NCI-H1417 treated with DMSO at 0.1 percent for 48 hours (cell line): ENCODE measurements at places on chromosomes 11 and 22.

DNA sequence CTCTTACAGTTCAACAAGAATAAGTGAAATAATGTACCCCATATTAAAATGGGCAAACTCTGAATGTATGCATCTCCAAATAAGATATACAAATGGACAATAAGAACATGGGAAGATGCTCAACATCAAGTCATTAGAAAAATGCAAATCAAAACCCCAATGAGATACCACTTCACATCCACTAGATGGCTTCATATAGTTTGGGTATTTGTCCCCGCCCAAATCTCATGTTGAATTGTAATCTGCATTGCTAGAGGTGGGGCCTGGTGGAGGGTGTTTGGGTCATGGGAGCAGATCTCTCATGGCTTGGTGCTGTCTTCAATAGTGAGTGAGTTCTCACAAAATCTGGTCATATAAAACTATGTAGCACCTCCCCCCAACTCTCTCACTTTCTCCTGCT is 5.7 kb downstream of the MPZL2 start:
- DNase-seq = no peak

DNA sequence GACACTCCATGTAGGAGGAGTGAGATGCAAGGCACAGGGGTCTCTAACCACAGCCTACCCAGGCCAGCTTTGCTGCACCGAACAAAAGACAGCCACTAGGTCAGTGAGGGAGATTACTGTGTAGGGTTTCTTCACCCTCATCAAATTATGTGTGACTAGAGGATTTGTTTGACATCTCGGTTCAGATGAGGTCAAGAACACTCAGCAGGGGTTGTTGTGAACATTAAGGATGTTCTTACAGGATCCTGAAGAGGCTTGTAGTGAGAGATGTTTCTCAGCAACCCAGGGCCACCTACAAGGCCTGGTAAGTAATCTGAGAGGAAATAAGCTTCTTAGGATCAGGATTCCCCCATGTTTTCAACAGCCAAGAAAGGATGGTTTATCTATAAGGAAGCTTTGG is 202.1 kb downstream of the NXPE2 start:
- DNase-seq = no peak

DNA sequence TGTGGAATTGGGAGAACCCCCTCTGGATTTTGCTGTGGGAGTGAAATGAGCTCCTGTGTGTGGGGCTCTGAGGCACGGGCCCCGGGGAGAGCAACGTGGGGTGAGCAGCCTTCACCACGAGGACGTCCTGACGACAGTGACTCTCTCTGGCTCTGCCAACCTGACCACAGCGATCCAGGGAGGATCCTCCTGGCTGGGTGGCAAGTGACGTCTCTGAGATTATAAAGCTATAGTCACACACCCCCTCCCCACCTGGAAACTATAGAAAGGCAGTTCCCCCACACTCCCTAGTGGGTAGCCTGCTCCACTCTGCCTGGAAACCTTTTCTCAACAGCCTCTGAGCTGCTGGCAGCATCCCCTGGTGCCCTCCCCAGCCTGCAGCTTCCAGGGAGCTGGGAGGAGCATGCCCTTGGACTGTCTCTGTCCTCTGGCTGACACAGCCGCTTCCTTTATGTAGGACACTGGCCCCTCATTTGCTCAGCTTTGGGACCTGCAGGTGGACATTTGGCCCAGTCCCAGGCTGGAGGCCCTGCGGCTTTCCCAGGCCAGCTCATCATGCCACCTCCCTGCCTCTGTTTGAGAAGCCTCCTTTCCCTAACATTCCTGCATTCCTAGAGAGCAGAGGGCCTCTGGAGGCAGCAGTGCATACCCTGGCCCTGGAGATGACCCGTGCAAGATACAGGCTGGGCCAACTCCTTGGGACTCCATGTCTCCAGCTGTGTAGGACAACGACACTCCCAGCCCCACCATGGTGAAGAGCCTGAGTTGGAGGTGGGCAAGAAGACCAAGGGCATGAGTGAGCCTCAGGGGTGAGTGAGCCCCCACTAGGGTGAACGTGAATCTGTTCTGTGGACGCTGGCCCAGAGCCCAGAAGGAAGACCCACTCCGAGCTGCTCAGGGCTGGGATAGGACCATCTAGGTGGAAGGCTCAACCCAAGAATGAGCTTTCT is 314.0 kb downstream of the NTM start:
- no peak for DNase-seq

DNA sequence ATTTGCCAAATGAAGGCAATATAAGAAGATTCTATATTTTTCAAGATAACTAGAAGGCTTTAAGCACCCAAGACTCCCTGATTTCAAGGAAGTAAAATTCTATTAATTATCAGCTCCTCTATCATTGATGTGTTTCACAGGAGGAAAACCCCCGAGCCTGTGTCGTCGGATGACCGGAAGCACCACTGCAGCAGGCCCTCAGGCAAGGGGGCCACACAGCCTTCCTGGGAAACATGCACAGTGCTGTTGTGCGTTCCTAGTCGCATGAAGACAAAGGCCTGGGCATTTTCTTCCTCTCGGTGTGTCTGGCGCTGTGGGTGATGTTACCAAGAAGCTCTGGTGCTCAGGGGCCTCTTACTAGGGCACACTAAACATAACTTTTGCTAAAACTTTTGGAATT is 16.4 kb downstream of the CLTCL1 start:
- DNase-seq = no peak

GRCh38 chr11:90288212-90288821 is 65.5 kb upstream of the CHORDC1 start:
- DNase-seq = peak; percentile 44

DNA sequence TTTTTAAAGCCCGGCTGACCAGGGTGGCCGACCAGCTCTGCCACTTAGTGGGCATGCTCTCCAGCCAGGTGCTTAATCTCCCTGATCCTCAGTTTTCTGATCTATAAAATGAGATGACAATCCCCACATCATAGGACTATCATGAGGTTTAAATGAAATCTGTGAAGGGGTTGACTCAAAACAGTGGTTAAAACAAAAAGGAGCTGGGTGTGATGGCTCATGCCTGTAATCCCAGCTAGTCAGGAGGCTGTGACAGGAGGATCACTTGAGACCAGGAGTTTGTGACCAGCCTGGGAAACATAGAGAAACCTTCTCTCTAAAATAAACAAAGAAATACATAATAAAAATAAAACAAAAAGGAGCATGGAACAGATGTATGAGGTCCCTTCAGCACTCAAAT is 3.6 kb upstream of the C11orf86 start:
- DNase-seq = no peak

GRCh38 chr11:78920329-78920728 is 345.7 kb upstream of the NARS2 start:
- no peak for DNase-seq

- no peak for DNase-seq
These were observed 63.2 kb upstream of the DEUP1 start for GRCh38 chr11:93267383-93267782.

DNA sequence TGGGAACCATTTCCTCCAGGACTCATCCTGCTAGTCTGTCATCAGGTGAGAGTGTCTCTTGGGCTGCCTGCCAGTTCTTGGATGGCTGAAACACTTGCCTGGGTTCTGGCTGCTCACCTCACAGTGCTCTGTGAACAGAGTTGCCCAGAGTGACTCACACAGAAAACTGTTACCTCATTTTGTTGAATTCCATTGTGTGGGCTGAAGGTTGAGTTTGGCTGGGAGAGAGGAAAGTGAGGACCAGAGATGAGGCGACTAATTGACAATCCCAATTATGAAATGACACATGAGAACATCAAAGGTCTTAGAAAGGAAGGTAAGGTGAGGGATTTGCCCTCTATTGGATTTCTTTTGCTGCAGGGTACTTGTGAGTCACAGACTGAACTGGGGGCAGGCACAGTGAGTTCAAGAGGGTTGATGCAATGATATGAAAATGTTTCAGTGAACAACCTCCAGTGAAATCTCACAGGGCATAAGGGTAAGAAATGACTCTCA is 20.2 kb upstream of the CALCB start:
- no peak for DNase-seq

DNA sequence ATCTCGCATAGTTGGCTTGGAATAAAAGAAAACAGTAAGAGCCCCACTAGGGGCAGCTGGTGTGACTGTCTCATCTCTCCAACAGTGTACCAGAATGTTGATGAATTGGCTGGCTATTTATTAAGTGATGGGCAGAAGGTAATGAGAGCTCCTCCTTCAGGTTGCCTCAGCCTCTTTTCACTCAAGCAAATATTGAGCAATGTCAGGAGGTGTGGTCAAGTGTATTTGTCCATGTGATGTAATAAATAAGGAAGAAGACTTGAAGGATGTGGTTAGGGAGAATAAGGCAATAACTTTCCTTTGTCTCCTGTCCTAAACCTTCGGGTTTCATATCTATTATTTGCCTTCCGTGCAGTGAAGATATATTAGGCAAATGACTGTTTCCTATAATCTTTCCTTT is at the start of gene TCN1:
TSS of gene TCN1 (minus strand) at position 91 of the 400 bp plus-strand sequence. CDS start at position 74, 17 bp downstream.
- DNase-seq = no peak

GRCh38 chr11:16011396-16011795 is 344.9 kb downstream of the SOX6 start:
- no peak for DNase-seq

- no peak for DNase-seq
These were observed 446.9 kb upstream of the B3GAT1 start for GRCh38 chr11:134858783-134859480.

DNA sequence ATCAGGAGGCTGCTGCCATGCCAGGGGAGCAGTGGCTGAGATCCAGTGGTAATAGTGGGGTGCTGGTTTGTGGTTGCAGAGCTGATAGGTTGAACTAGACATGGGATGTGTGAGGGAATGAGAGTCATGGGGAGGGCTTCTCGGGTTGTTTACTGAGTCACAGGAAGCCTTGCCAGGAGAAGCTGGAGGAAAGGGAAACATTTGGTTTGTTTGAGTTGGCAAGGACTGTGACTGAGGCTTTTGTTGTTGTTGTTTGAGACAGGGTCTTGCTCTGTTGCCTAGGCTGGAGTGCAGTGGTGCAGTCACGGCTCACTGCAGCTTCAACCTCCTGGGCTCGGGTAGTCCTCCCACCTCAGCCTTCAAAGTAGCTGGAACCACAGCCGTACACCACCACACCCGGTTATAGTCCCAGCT is 49.3 kb downstream of the CABIN1 start:
- no peak for DNase-seq

DNA sequence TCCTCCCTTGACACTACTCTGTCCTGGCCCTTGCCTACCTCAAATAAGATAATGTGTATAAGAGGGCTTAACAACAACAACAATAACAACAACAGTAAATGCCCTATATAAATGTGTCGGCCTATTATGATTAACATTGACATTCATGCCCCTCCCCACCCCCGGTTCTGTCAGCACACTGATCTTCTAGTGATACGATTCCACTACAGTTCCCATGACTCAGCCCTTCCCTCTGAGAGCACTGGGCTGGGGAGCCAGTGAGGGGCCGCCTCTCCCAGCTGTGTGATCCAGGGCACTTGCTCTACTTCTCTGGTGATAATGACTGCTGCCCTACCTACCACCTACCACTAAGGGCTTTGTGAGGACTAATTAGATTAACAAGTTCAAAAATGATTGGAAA is 92.2 kb upstream of the PHOX2A start:
- DNase-seq = no peak

GRCh38 chr11:133823211-133823610 is 22.1 kb downstream of the SPATA19 start:
- no peak for DNase-seq

- no peak for DNase-seq
These were observed 29.0 kb upstream of the TOLLIP start for GRCh38 chr11:1338201-1339065.

GRCh38 chr11:63667995-63668795 is 3.0 kb downstream of the ATL3 start:
- DNase-seq = no peak

DNA sequence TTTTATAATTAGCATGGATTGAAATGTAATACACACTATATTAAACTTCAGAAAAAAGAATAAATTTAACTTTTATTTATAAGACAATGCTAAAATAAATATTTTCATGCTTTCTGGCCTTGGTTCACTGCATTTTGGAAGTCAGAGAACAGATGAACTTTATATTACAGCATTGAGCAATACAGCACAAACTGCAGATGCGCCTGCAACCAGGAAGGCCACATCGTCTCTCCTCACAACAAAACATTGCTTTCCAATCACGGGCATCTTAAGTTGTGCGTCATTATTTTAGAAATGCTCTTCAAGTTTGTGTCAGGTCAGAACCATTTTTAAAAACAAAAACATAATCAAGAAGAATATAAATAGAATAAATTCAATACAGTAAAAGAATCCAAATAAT is 89.3 kb upstream of the CEP126 start:
- no peak for DNase-seq

GRCh38 chr11:59931688-59932087 is 6.5 kb upstream of the OOSP1 start:
- DNase-seq = no peak

DNA sequence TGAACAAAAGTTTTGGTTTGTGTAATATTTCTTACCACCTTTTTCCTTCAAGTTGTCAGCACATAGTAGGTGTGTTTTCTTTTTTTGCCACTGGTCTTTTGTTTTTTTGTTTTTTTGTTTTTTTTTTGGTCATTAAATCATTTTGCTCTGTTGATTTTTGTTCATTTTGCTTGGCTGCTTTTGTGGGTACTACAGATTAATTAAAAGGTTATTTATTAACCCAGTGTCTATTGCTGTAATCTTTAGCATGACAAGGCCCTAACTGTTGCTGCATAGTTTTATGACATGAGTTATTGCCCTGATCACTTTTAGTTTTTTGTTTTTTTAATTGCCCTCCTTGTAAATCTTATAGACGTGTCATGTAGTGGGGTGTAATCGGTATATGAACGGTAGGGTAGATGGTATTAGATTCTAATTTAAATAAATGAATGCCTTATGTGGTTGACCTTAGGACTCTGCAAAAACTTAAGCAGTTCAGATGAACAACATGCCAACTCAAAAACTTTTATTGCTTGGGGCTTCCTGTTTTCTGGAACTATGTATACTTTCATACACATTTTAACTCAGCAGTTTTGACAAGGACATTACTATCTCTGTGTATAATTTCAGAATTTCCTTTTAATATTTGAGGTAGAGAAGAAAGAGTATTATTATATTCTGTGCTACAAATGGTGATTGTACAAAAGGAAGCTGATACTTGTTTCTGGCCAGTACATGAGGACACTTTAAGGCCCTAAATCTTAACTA is 7.9 kb downstream of the EWSR1 start:
- DNase-seq = no peak

GRCh38 chr11:16984229-16984628 is 30.0 kb downstream of the PLEKHA7 start:
- no peak for DNase-seq

DNA sequence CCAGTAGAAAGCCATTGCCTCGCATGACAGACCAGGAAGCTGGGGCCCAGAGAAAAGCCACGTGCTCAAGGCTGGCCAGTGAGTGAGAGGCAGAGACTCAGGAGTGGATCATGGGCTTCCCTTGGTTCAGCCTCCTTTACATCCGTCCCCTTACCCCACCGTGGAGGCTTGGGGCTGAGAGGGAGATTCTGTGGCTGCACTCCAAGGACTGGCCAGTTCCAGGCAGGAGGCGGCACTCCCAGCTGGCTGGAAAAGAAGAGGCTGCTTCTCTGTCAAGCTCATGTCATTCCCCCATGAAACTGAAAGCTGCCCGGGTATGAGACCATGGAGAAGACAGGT is 6.6 kb upstream of the ASCL2 start:
- no peak for DNase-seq
